ENCODE measurements at places on chromosomes 2 and 18. TPM values are rescaled to one million over a fixed set of nuclear protein-coding genes. Genes with fewer than 3 reads are reported as not detected.
A peak's percentile ranks its signal among the peaks of the same experiment; 100 is the strongest.

GRCh38 chr18:46343931-46344372, 239.8 kb downstream of the HAUS1 start:
- H3K27me3 ChIP-seq, result peaks cover under 1% of the 10 kb centered on the region
- H3K4me1 ChIP-seq, result peaks cover 18% of the 10 kb centered on the region
- no peaks in the 10 kb centered on the region for H3K36me3 ChIP-seq
- H3K27ac ChIP-seq, result no peak overlapping the region

DNA sequence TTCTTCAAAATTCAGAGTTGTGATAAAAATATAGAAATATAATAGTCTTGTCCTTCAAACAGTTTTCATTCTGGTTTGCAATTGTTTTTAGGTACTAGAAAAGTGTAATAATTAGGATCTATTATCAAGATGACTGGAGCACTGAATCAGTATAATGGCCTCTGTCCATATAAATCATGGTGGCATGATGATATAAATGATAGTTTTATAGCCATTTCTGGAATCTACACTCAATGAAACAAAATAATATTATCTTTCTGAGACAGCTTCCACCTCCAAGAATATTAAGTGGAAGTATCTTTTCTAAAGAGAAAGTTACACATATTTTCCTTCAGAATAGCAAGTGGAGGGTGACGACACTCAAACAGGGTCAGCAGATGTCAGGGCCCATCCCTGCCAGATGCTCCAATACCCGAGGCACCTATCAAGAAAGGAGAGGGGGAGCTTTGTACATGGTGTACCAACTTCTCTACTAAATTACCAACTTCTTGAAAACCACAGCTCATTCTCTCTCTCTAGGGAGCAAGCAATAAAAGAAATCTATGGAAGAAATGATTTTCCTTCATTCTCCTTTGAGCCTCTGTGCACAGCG, 882.7 kb upstream of the CHAC2 start:
- no peaks in the 10 kb centered on the region for H3K27me3 ChIP-seq
- H3K36me3 ChIP-seq, result no peaks in the 10 kb centered on the region
- no peak for DNase-seq
- H3K4me1 ChIP-seq, result no peaks in the 10 kb centered on the region
- H3K27ac ChIP-seq, result no peak overlapping the region

DNA sequence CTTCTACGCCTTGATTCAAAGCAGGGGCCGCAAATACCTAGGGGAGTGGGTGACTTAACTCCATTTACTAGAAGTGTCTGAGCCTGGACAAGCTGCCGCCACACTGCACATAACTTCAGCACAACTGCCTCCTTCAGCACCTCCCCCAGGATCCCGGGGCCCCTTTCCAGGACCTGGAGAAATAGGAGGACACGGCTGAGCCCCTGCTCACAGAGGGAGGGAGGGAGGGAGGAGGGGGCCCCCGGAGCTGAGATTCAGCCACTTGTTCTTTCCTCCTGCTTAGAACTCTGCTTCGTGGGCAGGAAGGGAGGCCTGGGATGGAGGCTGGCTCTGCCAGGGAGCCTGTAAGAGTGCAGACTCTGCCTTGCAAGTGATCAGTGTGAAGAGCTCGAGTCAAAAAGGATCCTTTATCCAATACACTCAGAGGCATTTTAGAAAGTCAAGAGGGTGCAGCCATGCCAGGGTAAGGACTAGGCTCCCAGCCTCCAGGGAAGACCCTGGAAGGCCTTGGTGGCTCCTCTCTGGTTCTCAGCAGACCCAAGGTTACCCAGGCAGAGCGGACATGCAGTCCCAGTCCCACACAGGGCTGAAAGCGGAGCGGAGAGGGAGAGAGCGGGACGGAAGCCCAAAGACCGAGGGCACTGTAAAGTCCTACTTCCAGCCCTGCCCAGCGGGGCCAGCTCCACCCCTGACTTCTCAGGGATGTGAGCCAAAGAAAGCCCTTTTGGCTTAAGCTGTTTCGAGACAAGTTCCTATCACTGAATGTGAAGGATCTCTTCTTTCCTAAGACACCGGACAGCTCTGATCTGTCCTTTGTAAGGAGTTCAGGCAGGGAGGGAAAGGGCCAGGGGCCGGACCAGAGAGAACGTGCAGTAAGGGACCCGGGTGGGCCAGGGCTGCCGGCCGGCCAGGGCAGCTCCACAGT, 8.6 kb upstream of the ARMC9 start:
- H3K27ac ChIP-seq, result no peak overlapping the region
- H3K36me3 ChIP-seq, result no peaks in the 10 kb centered on the region
- H3K4me1 ChIP-seq, result no peaks in the 10 kb centered on the region
- DNase-seq, result no peak

DNA sequence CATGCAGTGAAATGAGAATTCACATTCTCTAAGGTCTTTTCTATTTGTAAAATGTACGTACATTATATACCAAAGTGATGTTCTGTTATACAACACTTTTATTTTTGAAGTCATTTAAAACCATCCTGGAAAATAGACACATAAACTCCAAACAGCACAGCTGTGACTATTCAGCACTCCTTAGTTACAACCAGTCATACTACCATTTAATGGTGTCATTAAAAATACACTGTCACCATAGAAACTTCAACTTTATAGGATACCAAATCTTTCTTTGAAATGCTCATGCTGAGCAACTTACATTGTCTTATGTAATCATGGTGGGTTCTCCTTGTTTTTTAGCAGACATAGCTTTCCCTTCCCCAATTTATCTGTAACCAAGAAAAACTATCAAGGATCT, 85.3 kb downstream of the METTL4 start:
- peaks cover 18% of the 10 kb centered on the region for H3K27me3 ChIP-seq
- no peak for DNase-seq
- no peaks in the 10 kb centered on the region for H3K36me3 ChIP-seq
- H3K4me3 ChIP-seq, result no peak overlapping the region
- H3K4me1 ChIP-seq, result no peaks in the 10 kb centered on the region

GRCh38 chr18:2083691-2084090, 487.6 kb downstream of the METTL4 start:
- H3K4me1 ChIP-seq, result no peaks in the 10 kb centered on the region
- H3K4me3 ChIP-seq, result no peak overlapping the region
- no peak overlapping the region for H3K27ac ChIP-seq
- H3K27me3 ChIP-seq, result no peaks in the 10 kb centered on the region

- no peak overlapping the region for H3K27ac ChIP-seq
- H3K36me3 ChIP-seq, result no peaks in the 10 kb centered on the region
- DNase-seq, result peak; percentile 43
- peaks cover 9% of the 10 kb centered on the region for H3K4me1 ChIP-seq
- H3K27me3 ChIP-seq, result peaks cover 11% of the 10 kb centered on the region
Observed at GRCh38 chr2:46394649-46395510, 84.5 kb upstream of the TMEM247 start.

DNA sequence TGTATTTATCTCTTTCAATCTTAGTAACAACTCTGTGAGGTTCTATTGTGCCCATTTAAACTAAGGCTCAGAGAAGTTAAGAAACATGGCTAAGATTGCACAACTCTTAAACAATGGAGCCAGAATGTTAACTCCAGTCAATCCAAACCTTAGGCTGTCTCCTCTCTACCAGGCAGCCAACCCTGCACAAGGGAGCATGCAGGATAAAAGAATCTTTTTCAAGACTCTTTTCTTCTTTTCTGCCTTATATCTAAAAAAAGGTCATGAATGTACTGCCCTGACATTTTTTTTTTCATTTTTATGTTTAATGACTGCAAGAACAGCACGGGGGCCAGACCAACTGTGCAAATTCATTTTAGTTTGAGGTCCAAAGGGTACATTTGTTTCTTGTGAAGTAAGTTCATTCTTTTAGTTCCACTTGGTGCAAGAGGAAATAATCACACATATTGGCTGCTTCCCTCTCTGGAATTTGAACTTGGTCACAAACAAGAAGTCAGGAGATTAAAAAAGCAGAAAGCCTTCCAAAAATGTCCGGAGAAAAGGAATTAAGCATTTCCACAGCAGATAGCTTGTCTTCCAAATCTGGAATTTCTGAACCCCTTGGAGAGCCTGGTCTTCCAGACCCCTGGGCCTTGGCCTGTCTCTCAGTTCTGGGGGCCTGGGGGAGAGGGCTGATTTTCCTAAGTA, 96.0 kb upstream of the RIOK3 start:
- H3K4me3 ChIP-seq, result no peak overlapping the region
- peaks cover 24% of the 10 kb centered on the region for H3K4me1 ChIP-seq
- peaks cover 22% of the 10 kb centered on the region for H3K36me3 ChIP-seq
- no peaks in the 10 kb centered on the region for H3K27me3 ChIP-seq
- H3K27ac ChIP-seq, result no peak overlapping the region

DNA sequence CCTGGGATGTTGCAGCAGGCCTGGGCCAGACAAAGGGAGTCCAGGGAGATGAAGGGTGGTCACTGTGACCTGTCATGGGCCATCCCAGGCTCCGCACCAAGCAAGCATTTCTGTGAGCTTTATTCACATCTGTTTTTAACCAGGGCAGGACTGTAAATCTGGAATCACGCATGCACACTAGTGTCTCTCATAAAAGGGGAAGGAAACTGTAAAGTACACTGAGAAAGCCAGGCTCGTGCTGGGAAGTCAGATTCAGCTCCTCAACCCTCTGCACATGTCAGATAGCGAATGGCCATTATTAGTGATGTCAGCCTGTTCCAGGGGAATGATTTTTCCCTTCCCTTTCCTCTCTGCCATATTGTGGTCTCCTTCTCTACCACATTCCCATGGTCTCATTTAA, 818.6 kb upstream of the RAB6C start:
- H3K27ac ChIP-seq, result no peak overlapping the region
- no peak overlapping the region for H3K4me3 ChIP-seq
- no peak for DNase-seq
- no peaks in the 10 kb centered on the region for H3K36me3 ChIP-seq
- H3K27me3 ChIP-seq, result no peaks in the 10 kb centered on the region
- no peaks in the 10 kb centered on the region for H3K4me1 ChIP-seq

GRCh38 chr2:180222644-180223043, 215.5 kb upstream of the CWC22 start:
- no peak overlapping the region for H3K27ac ChIP-seq
- H3K4me3 ChIP-seq, result no peak overlapping the region
- no peaks in the 10 kb centered on the region for H3K36me3 ChIP-seq

Gene SKA1
- total RNA-seq, result 48.3 TPM

Gene GALNT3
- 3.0 TPM for total RNA-seq

Gene ACTR3
- 583 TPM for total RNA-seq

Gene TMEM247
- not detected for total RNA-seq

Gene C2orf78
- not detected for total RNA-seq

Gene NYAP2
- total RNA-seq, result not detected

Gene ZNF516
- 9.9 TPM for total RNA-seq

Data from activated CD4-positive, alpha-beta T cell treated with anti-CD3 and anti-CD28 coated beads for 36 hours (primary cell).